IPS DF 6.9 (cell line): ENCODE measurements at places on chromosomes 6 and 20.

DNA sequence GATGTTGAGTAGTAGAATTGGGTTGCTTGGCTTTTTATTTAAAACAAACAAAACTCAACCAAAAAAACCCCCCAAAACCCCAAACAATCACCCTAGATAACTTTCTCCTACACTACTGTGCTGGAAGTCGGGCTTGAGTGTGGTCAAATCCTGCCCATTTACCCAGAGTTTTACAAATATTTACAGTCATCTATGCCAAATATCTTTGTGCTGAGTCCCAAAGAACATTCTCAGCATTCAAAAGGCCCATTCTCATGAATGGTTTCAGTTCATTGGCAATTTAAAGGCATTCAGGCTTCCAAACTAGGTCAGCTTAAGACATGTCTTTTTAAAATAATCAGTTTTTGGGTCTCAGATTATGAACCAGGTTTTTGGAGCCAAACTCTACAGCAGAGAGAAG, 1.8 kb downstream of the RNF144B start:
- H3K4me1 ChIP-seq, result no peaks in the 10 kb centered on the region; the same call in 1 of the 2 replicates
- no peak overlapping the region for H3K4me3 ChIP-seq
- no peaks in the 10 kb centered on the region for H3K27me3 ChIP-seq
- H3K27ac ChIP-seq, result no peak overlapping the region
- DNase-seq, result no peak

- H3K4me3 ChIP-seq, result no peak overlapping the region
- no peak for DNase-seq
These were observed 98.3 kb upstream of the FRMD1 start for GRCh38 chr6:168177103-168177891.

DNA sequence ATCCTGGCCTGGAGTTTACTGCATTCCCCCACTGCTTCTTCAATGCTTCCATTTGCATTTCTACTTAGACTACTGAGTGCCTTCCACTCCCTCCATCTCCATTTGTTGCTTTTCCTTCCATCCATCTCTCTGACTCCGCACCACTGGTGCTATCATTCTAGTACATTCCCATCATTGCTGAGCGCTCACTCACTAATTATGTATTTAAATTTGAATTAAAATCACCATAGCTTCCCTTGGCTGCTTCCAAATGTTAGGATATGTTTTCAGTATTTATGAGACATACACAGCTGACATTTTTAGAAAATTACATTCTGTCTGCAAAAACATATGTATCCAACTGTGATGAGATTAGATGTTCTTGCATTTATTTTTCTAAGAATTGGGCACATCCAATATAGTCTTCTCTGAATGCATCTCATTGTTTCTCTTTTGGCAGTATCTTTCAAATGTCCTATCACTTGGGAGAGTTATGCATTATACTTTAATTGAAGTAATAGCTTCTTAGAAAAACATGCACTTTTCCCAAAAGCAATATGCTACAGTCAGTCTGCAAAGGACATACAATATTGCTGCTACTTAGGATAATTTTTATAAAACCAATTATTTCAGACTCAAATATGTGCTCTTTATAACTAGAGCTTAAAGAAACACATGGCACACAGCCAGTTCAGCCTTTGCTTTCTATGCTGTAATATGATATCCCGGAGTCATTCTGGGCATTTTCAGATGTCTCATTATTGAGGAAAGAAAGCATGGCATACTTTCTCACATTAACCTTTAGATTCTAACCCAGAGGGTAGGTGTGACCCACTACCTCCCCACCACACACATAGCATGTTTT, 12.1 kb upstream of the COL21A1 start:
- no peak for DNase-seq
- H3K27ac ChIP-seq, result no peak overlapping the region
- H3K27me3 ChIP-seq, result no peaks in the 10 kb centered on the region
- H3K4me3 ChIP-seq, result no peak overlapping the region

- H3K36me3 ChIP-seq, result no peaks in the 10 kb centered on the region
- no peaks in the 10 kb centered on the region for H3K4me1 ChIP-seq
- no peak for DNase-seq
- no peak overlapping the region for H3K27ac ChIP-seq
- H3K4me3 ChIP-seq, result no peak overlapping the region
These were observed 222.4 kb downstream of the UNC5CL start for GRCh38 chr6:40816601-40817000.

DNA sequence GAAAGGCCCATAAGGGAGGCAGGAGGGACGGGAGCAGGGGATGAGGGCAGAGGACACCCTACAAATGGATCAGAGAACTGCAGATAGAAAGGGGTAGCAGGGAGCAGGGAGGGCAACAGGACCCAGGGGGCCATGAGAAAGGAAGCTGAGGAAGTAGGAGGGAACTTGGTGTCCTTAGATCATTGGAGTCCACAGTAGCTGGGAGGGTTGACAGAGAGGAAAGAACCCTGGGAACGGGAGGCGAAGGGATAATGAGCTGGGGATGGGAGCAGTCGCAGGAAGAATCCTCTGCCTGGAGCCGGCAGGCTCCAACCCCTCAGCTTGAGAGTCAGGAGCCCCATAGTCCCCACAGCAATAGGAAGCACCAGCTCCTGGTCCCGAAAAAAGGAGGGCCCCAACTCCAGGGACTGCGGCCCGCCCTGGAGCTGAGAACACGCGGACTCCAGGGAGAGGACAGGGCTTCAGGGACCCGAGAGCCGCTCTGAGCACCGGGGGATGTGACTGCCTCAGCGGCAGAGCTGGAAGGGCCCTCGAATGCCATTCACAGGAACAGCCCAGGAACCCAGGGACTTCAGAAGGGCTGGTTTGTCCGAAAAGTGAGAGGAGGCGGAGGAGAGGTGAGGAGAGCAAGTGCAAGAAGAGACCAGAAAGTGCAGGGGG, 32.7 kb downstream of the HLA-A start:
- no peak overlapping the region for H3K27ac ChIP-seq
- H3K27me3 ChIP-seq, result peaks cover 30% of the 10 kb centered on the region
- DNase-seq, result no peak
- H3K36me3 ChIP-seq, result no peaks in the 10 kb centered on the region
- peaks cover 1% of the 10 kb centered on the region; the same call in 1 of the 2 replicates for H3K4me1 ChIP-seq

GRCh38 chr20:25467441-25467840, 60.0 kb downstream of the GINS1 start:
- H3K27me3 ChIP-seq, result no peaks in the 10 kb centered on the region
- peaks cover 30% of the 10 kb centered on the region for H3K36me3 ChIP-seq
- DNase-seq, result no peak
- no peak overlapping the region for H3K4me3 ChIP-seq
- no peak overlapping the region for H3K27ac ChIP-seq

GRCh38 chr6:163311830-163312229, 102.7 kb upstream of the QKI start:
- H3K27ac ChIP-seq, result no peak overlapping the region
- DNase-seq, result no peak
- H3K36me3 ChIP-seq, result no peaks in the 10 kb centered on the region

- DNase-seq, result no peak
- H3K4me1 ChIP-seq, result peaks cover 1% of the 10 kb centered on the region
- H3K36me3 ChIP-seq, result no peaks in the 10 kb centered on the region
- H3K27ac ChIP-seq, result no peak overlapping the region
These were observed 94.7 kb downstream of the YTHDF1 start for GRCh38 chr20:63121246-63121645.

DNA sequence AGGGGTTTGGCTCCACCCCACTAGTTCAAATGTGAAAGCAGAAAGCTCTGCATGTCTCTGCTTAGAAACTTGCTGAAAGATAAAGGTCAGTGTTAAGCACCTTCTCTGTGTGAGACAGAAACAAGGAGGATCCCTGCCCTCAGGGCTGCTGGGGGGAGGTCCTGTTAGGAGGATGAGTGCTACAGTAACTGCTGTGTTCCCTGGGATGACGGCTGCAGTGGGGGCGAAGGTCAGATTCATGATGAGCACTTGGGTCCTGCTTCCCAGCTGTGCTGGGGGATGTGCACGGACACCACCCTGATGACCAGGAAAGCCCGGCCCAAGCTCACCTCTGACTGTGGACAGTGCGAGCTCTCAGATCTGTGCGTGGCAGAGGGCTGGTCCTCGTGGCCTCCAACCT, 252.6 kb downstream of the DLL1 start:
- H3K27ac ChIP-seq, result no peak overlapping the region
- H3K4me1 ChIP-seq, result peaks cover 2% of the 10 kb centered on the region; the same call in 1 of the 2 replicates
- no peaks in the 10 kb centered on the region for H3K36me3 ChIP-seq
- no peak overlapping the region for H3K4me3 ChIP-seq
- no peak for DNase-seq

DNA sequence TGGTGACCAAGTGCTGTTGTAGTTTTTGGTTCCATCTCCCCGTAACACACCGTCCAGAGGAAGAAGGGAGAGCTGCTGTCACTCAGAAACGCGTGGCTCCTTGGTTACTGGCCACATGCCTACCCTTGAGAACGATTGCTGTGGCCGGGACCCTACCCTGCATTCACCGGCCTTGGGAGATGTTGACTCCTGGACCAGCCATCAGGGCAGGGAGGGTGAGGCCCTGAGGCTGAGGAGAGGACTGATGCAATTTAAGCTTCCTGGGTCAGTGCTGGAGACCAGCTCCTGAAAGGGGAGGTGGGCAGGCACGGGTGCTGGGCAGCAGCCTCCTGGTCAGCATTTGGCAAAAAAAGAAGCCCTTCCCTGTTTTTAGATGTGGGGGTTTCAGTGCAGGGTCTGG, 31.5 kb downstream of the ERMARD start:
- no peak overlapping the region for H3K27ac ChIP-seq
- no peak for DNase-seq
- H3K27me3 ChIP-seq, result no peaks in the 10 kb centered on the region
- H3K4me3 ChIP-seq, result no peak overlapping the region
- H3K4me1 ChIP-seq, result no peaks in the 10 kb centered on the region

- H3K36me3 ChIP-seq, result no peaks in the 10 kb centered on the region
- no peak overlapping the region for H3K4me3 ChIP-seq
- 0 out of 2 replicates have a peak, but pooled peaks cover 1% of the 10 kb centered on the region for H3K4me1 ChIP-seq
- DNase-seq, result no peak
- H3K27ac ChIP-seq, result no peak overlapping the region
These were observed 93.5 kb upstream of the MLN start for GRCh38 chr6:33897189-33897780.

GRCh38 chr6:12001706-12002435, 10.2 kb upstream of the HIVEP1 start:
- no peak for DNase-seq
- H3K27me3 ChIP-seq, result no peaks in the 10 kb centered on the region
- no peaks in the 10 kb centered on the region for H3K36me3 ChIP-seq
- no peak overlapping the region for H3K4me3 ChIP-seq
- H3K4me1 ChIP-seq, result no peaks in the 10 kb centered on the region

DNA sequence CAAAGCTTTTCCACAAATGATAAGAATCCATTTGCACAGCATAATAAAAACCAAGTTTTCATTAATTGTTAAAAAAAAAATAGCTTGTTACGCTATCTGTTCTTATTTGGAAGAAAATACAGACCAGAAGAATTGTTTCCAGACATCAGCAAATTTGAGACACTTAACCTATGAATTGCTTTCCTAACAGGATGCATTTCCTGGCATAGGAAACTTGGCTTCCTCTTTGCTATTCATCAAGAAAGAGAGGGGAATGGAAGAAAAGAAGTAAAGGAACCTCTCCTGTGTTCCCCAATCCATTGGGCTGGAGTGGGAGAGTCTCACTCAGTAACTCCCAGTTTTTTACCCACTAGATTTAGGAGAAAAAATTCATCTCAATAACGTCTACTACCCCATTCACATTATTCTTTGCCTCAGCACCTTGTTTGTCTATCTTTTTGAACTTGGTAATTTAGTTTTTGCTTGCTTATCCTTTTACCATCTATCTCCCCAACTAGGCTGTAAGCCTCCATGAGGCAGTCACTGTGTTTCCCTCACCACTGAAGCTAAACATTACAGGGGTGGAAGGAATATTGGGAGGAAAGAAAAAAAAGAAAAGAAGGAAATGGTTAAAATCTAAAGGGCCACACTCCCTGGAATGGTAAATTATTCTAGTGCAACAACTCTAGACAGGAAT, 150.3 kb downstream of the COL21A1 start:
- no peaks in the 10 kb centered on the region for H3K4me1 ChIP-seq
- no peak overlapping the region for H3K4me3 ChIP-seq
- DNase-seq, result no peak
- no peaks in the 10 kb centered on the region for H3K36me3 ChIP-seq

DNA sequence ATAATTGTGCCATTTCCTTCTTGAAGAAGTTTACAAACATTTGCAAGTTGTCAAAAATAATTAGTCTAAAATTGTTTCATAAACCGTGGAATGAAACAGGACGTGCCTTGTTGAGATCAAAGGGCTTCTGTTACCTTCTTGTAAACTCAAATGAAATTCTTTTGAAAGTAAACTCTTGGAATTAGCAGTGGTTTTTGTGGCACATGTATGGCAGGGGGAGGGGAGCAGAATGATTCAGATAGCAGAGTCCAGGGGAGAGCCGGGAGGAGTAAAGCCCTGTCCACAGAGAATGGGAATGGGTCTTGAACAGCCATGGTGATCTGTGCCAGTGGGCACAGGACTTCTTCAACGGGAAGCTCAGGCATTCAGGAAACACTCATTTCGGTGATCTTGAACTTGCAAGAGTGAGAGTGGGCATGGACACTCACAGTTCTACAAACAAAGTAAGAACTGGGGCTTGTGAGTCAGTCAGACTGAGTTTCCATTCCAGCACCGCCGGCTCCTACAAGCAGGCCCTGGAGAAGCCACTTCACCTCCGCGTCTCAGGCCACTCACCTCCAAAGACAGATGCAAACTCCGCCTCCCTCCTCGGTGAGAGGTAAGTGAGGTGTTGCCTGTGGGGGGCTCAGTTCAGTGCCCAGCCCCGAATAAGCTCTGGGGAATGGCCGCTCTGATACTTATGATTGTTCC, 143.1 kb downstream of the CDH26 start:
- H3K27ac ChIP-seq, result no peak overlapping the region
- H3K36me3 ChIP-seq, result no peaks in the 10 kb centered on the region
- peaks cover 16% of the 10 kb centered on the region for H3K27me3 ChIP-seq
- no peak for DNase-seq
- H3K4me1 ChIP-seq, result no peaks in the 10 kb centered on the region
- no peak overlapping the region for H3K4me3 ChIP-seq

- no peaks in the 10 kb centered on the region for H3K27me3 ChIP-seq
- no peak overlapping the region for H3K4me3 ChIP-seq
- no peak overlapping the region for H3K27ac ChIP-seq
- DNase-seq, result no peak
- no peaks in the 10 kb centered on the region for H3K4me1 ChIP-seq
- no peaks in the 10 kb centered on the region for H3K36me3 ChIP-seq
These were observed 48.7 kb upstream of the BMP2 start for GRCh38 chr20:6718662-6719368.

GRCh38 chr20:30594112-30594511, 663.4 kb upstream of the DEFB115 start:
- H3K27ac ChIP-seq, result no peak overlapping the region
- H3K36me3 ChIP-seq, result peaks cover 3% of the 10 kb centered on the region; the same call in 1 of the 2 replicates
- DNase-seq, result no peak
- no peak overlapping the region for H3K4me3 ChIP-seq
